ENCODE measurements at places on chromosomes 6 and 20.

DNA sequence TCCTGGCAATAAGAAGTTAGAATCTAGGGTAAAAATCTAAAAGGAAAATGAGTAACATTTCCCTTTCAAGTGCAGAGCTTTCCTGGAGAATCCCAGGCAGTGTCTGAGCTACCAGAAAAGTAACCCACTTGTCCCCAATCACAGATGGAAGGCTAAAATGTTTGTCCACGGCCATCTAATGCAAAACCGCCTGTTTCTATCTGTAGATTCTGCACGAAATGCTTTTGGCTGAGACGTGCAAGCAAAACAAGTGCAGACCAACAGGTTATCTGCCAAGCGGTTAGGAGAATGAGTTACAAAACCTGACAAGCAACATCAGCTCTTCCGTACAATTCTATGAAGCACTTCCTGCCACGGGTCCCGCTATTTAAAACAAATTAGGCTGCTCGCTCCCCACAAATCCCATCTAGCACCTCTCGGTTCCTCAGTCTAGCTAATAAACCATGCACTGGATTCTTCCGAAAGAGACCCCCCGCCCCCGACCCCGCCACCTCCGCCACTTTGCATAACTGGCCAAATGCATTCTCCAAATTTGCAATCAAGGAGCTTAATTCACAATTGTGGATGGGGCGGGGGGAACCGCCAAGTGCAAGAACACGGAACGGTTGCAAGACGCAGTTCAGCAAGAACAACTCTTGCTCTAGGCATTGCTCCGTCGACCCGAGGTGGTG, 1.4 kb downstream of the ELOVL5 start:
- no peak for DNase-seq

DNA sequence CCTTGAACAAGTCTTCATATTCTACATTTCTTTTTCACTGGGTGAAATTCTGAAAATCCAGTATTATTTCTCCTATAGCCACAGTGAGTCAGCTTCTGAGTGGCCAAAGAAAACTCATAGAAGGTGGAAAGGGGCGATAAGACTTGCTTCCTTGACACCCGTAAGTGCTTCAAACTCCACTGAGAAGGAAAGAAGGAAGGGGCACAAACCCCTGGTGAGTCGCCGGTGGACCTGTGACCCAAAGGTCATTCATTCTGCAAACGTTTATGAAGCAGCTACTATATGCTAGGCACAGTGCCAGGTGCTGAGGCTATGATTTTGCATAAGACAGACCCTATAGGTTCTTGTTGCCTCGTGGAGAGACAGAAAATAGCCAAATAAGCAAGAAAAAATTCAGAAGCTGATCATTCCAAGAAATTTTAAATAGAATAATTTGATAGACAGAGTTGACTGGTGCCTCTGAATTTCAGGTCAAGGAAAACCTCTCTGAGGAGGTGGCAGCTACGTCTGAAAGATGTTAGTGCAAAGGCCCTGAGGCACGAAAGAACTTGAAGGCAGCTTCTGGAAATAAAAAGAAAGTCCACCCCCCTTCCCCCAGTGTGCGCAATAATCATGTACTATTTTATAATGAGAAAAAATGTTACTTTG, 118.2 kb downstream of the CD24 start:
- DNase-seq, result no peak

DNA sequence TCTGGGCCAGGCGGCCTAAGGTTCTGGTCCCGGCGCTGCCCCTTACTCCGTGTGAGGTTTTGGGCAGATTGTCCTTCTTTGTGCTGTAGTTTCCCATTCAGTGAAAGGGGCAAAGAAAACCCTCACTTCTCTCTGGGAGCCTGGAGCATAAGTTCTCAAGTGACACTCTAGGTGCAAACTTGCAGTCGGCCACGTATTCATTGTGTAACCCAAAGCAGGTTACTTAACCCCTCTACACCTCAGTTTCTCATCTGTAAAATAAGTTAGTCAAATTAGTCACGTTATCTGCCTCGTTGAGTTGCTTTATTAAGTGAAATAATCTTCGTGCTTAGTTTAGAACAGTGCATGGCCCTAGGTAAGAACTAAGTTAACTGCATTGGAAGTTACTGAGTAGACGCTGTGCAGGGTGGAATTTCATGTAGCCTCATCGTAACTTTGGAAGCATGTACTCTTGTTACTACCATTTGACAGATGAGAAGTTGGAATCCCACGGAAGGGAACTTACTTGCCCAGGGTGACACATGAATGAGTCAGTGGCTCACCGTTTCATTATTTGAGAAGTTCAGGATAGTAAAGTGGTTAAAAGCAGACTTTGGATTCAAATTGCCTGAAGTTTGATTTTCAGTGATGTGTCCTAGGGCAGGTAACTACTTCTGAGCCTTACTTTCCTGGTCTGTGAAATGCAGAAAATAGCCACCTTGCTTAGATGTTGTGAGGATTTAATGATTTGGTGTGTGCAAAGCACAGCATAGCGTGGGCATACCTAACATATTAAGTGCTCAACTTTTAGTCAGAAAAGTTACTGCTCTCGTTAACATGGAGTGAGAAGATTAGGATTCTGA, 556 bp upstream of the MROH8 start:
- DNase-seq, result no peak

GRCh38 chr6:14025160-14025559, 92.4 kb upstream of the CD83 start:
- no peak for DNase-seq

DNA sequence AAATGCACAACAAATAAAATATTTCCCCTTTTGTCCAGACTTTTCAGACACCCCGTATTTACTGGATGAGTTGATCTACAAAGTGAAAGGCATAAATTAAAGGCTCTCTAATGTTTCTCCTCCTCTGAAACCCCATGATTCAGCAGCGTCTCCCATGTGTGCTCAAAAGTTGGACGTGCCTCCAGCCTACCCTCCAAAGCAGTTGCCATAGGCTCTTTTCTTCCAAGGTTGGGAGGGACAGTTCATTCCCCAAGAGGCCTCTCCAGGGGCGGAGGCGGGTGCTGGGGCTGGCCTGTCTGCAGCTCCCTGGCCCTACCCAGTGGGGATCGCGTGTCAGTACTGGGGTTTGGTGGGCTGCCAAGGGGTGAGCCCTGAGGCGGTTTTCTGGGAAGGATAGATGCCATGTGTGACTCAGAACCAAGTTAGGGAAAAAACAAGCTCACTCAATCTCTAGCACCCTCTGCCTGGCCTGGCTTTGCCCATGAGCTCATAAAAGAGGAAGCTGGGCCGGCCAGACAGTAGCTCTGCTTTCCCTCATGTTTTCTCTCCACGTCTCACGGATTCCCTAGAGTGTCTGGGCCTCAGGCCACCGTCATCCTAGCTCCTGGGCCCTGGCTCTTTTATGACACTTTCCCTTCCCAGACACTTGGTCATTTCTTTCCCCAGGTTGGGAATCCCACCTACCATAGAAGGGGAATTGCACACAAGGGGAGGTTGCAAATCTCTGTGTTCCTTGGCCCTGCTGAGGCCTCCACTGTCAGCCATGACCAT, 8.0 kb upstream of the IER3 start:
- DNase-seq, result peak; percentile 93
